Activated CD8-positive, alpha-beta T cell treated with anti-CD3 and anti-CD28 coated beads for 36 hours (primary cell): ENCODE measurements at places on chromosomes 12 and 14. TPM values are rescaled to one million over a fixed set of nuclear protein-coding genes. Genes with fewer than 3 reads are reported as not detected.

PTGER2 gene
- total RNA-seq, result 19.9 TPM

IFT43 gene
- total RNA-seq, result 10.4 TPM

MUCL1 gene
- total RNA-seq, result not detected

- DNase-seq, result no peak
Observed at GRCh38 chr14:85416771-85417170, 113.2 kb upstream of the FLRT2 start.

- DNase-seq, result no peak
Observed at GRCh38 chr14:36570065-36570464, 12.3 kb downstream of the NKX2-8 start.

DNA sequence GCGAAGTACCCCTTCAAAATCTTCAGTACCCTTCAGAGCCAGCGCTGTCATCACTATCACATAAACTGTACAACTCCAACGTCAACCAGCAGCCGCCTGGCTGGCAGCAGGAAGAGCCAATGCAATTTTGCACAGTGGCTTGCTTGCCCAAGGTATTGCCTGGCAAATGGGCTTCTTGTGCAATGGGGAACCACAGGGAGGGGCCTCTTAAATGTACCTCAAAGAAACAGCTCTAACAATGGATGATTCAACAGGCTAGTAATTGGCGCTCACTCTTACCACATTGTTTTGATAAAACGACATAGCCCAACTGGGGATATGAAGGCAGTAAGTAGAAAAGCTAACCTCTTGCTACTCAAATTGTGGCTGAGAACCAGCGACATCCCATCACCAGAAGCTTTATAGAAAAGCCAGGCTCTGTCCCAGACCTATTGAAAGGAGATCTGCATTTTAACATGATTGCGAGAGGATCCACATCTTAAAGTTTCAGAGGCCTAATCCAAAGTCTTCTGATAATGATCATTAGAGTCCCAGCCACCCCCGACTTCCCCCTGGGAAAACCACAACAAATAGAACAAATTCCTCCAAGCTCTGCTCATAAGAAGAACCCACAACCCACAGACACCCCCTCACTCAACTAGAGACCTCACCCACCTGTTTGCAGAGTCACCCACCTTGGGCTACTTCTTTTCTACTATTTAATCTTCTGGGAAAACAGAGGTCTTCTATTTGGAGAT lies 125.3 kb upstream of the HIF1A start:
- peak; percentile 82 for DNase-seq

- DNase-seq, result no peak
Observed at GRCh38 chr14:49954171-49954631, 61.3 kb downstream of the ARF6 start.

- DNase-seq, result peak; percentile 95
Observed at GRCh38 chr12:9741726-9742125, 8.8 kb upstream of the CLECL1 start.

DNA sequence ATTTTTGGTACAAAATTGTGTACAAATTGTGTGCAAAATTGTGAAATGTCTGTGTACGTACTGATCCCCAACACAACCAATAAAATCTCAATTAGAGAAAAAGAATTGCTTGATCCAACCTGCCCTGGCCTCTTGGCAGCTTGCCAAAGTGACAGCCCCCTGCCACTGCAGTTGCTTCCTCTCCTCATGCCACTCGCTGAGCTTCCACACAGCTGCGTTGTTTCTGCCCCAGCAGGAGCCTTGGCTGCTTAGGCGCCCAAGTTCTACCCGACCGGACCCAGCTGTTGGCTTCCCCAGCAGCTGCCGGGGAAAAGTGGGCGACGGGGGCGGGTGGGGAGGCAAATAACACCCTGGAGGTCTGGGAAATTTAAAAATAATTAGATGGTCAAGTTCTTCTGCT lies 171.8 kb upstream of the ATF7IP start:
- no peak for DNase-seq
